NCI-H446 treated with DMSO at 0.1 percent for 48 hours (cell line): ENCODE measurements at places on chromosomes 11 and 22.

DNA sequence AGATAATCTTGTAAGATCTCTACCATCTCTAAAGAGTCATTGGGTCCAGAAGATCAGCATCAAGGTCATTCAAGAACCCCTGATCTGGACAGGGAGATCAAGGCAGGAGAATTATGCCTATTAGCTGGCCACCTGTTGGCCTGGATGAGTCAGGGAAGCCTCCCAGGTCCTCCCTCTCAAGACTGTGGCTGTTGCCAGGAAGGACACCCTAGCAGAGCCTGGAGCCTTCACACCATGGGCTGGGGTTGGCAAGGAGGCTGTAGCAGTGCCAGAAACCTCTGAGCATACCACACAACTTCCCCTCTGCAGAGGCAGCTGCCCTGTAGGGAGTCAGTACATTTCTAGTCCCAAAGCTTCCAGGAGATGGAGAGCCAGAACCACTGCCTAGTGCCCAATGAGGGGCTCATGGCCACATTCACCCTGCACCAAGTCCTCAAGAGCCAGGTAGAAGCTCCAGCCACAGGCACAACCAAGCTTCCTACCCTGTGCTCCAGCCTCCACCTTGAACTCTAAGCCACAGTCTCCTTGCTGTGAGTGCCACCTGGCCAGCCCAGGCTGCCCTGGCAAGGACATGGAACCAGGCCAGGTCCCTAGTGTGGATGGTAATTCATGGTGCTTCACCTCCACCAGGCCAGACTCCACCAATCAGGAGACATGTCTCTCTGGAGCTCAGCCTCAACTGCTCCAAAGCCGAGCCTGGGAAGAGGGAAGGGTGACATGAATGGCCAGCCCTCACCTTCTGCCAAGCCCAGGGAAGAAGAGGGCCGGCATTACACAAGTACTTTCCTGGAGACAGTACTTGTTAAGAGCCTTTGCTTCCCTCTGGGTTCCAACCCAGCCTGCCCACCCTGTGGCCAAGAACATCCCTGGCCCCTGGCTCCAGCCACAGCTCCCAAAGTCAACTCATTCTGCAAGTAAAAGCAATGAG, 124.3 kb downstream of the BUD13 start:
- DNase-seq: no peak

DNA sequence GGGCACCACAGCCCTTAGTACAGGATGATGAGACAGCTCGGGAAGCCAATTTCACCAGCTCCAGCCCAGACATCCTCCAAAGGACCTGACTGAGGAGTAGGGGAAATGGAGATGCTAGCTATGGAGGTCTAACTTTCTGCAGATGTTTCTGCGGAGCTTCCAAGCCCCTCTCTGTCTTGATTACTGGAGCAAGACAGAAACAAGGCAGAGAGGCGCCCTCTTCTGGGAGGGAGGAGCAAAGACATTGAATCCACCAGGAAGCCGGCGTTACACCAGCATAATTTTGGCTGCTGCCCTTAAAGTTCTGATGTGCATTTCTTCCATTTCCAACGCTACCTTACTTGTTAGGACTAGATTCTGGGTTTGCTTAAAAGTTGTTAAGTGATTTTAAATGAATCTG, 107.3 kb upstream of the HSD17B12 start:
- no peak for DNase-seq

GRCh38 chr11:82883853-82884252, 16.4 kb downstream of the PRCP start:
- no peak for DNase-seq

DNA sequence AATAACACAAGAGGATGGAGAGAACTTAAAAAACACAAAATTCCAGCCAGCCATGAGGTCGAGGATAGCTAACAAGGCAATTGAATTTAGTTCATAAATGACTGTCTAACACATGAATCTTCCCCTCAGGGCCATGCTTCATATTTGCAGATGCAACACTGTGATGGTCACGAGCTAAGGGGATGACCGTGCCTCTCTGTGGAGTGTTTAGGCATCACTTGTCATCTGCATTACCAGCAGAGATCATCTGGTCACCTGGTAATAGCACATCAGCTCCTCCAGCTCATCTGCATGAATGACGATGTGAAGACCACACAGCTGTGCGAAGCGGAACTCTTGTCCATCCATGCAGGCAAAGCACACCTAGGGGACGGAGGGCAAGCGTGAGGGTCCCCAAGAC, 20.9 kb upstream of the SLC25A1 start:
- DNase-seq: no peak

GRCh38 chr11:13672576-13673210, 4.2 kb downstream of the FAR1 start:
- no peak for DNase-seq

DNA sequence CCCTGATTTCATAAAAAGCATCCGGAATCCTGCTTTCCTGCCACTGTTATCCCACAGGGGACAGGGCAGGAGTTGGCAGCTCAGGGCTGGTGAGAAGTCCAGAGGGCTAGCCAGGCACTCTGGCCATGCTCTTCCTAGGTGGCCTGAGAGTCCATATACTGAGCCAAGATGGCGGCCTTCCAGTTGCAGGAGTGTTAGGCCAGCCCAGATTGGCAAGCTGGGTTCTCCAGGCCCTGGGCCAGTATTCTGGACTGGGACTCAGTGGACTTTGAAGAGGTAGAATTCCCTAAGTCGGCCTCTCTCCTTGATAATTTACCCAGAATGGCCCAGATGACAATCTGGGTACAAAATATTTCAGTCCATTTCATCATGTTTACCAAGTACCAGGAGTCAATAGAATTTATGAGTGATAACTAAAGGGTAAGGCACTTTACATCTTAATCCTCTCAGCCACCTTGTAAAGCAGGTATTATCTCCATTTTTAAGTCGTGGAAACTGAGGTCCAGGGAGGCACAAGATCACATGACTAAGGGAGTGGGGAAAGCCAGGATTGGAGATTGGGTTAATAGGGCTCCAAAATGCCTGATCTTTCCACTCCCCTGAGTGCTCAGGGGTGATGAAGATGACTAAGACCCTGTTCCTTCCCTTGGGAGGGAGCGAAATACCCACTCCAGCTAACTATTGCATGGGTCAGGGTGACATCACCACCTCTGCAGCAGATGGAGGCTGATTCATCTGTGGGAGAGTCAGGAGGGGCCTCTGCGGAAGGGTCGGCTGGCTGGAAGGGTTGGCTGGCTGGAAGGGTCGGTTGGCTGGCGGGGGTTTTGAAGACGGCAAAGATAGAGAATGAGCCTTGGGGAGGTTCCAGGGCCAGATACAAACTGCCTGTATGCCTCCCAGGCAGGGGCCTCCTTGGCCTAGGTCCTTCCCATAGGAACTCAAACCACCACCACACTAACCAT, 1.2 kb upstream of the MICALL1 start:
- DNase-seq: peak; percentile 72

GRCh38 chr11:65646288-65646957, 8.5 kb downstream of the SIPA1 start:
- DNase-seq: no peak

DNA sequence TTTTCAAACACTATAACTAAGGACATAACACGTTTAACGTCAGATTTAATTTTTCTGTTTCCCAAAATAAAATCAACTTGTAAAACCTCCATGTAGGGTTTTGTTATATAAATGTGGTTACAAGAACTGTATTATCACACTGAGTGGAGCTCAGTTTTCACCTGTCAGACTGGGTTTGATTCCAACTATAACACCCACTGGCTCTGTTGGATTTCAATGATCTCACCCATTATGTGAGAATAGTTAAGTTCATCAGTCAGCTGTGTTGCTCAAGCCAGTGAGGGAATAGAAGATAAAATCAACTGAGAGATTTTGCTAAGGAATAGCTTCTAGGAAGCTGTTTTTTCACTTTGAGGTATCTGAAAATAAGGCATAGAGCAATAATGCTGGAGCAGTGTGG, 5.1 kb upstream of the OR52R1 start:
- DNase-seq: no peak

DNA sequence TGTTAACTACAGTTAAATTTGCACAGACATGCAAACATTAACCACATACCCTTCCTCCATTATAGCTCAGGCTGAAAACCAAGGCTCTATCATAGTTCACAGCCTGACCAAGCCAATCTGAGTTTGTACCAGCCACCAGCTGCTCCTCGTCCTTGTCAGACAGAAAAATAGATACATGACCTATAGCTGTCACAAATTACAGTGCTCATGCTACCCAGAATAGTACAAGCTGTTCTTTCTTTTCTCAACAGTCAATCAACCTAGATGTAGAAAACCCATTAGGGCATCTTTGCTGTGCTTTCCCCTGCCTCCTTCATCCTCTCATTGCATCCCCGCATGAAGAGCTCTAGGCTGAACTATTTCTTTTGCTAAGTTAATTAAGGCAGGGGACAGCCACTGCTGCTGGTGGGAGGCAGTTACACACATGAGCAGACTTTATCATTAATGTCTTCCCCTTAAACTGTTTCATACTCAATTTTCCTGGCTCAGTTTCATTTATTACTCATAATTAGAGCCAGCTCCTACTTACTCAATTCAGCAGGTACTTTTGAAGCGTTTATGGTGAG, 148.3 kb downstream of the TRPC6 start:
- DNase-seq: no peak

- DNase-seq: no peak
Measured at GRCh38 chr11:63015521-63016215, at the start of gene SLC22A8. SLC22A8 (minus strand) TSS chr11:63015841; CDS start chr11:63014958, 883 bp downstream.

GRCh38 chr11:33557201-33557600, 143.4 kb downstream of the C11orf91 start:
- DNase-seq: no peak

GRCh38 chr11:60530454-60531100, 15.4 kb downstream of the MS4A13 start:
- no peak for DNase-seq

DNA sequence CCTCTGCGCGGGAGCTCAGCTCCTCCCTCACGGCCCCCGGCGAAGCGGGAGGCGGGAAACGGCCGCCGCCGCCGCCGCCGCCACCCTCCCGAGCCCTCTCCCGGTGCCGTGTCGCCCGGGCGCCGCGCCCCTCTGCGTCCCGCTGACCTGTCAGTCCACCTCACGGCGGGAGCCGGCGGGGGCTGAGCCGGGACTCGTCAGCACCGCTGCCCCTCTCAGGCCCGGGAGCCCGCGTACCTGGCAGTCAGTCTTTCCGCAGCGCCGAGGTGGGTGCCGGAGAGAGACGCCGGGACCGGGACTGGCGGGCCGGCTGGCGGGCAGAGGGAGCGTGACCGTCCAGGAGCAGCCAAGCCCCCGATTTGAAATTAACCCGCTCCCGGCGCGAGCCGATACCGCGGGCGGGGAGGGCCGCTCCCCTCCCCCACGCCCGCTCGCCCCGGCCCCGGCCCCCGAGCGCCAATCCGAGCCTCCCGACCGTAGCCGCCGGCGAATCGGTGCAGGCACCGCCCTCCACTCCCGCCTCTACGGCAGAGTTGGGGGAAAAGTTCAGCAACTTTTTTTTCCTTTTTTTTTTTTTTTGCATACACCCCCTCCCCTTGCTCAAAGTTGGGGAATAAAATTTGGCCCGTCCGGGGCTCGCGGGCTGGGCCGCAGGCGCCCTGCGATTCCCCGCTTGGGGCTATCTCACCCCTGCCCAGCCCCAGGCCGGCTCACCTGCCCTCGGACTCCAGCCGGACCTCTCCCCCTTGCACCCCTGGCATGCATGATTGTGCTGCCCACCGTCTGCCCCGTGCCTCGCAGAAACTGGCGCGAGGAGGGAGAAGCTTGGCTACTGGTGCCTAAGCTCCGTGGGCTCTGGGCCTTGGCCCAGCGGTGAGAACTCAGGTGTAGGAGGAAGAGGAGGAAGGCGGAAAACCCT, 774 bp upstream of the E2F8 start:
- no peak for DNase-seq

- DNase-seq: no peak
Measured at GRCh38 chr11:68539395-68539794, 78.8 kb downstream of the PPP6R3 start.

GRCh38 chr11:77410076-77410827, 63.6 kb downstream of the PAK1 start:
- DNase-seq: no peak

DNA sequence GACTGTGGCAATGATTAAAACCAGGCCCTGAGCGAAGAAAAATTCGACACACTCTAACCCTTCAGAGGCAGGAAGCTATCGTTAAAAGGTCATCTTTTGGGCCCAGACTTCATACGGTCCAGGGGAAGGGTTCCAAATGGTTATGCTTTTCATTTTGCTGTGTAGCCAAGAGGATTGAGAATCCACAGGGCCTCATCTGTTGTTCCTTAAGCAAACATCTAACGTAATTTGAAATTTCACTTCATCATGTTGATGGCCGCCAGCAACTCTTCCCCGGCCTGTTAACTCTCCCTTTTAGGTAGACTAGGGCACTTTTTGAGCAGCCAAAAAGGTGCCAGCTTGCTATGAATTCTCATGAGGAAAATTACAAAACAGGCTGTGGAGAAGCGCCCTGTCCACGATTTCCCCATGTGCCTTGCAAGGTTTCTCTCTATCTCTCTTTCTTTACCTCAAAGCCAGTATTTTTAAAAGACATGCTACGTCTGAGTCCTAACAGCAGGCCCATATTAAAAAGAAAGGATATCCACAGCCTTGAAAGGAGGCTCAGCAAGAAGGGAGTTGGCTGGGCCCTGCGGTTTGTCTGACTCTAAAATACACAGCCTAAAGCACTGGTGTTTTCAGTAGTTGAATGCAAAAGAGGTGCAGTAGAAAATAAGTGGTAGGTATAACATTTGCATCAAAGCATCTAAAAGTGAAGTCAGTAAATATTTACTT, 356.3 kb upstream of the NARS2 start:
- DNase-seq: no peak

GRCh38 chr11:104327861-104328511, 164.0 kb upstream of the PDGFD start:
- DNase-seq: peak; percentile 45

- no peak for DNase-seq
Measured at GRCh38 chr22:37231406-37232139, 12.5 kb downstream of the RAC2 start.

DNA sequence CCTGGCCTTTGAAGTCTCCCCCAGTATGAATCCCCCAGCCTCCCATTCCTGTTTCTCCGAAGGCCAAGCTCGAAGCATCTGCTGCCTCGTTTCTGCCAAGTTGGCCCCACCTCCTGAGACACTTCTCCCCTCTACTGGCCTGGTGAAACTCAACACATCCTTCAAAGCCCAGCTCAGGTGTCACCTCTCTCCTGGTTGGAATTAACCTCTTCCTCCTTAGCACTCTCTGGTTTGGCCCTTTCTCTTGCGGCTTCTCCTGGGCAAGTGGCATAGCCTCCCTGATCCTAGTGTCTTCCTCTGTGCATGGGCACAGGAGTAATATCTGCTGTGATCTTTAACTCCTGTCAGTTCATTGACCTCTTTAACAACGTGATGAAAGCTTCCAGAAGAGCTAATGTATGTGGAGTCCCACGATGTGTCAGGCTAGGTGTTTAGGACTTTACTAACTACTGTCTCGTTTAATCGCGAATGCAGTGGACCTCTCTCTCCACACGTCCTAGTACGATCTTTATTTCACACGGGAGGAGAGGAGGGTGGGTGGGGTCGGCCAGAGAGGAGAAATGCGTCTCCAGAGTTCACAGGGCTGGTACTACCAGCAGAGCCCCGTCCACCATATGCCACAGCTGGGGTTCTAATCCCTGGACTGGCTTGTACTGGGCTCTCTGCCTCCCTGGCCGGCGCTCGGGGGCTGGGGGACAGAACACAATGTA, 826 bp upstream of the PTPRJ start:
- peak; percentile 47 for DNase-seq

- no peak for DNase-seq
Measured at GRCh38 chr11:129457321-129457720, 81.7 kb downstream of the BARX2 start.

- no peak for DNase-seq
Measured at GRCh38 chr22:47074105-47074504, 311.7 kb downstream of the TBC1D22A start.
